Activated naive CD8-positive, alpha-beta T cell treated with anti-CD3 and anti-CD28 coated beads, Interleukin-2, amount 10 ng/mL, durations not matched to agents 7 days and 5 days (primary cell): ENCODE measurements at places on chromosomes 5 and 9. TPM values are rescaled to one million over a fixed set of nuclear protein-coding genes. Genes with fewer than 3 reads are reported as not detected.

GRCh38 chr5:99068944-99069650, 140.3 kb upstream of the CHD1 start:
- no peak for DNase-seq

The EPB41L4B gene
- not detected for total RNA-seq

DNA sequence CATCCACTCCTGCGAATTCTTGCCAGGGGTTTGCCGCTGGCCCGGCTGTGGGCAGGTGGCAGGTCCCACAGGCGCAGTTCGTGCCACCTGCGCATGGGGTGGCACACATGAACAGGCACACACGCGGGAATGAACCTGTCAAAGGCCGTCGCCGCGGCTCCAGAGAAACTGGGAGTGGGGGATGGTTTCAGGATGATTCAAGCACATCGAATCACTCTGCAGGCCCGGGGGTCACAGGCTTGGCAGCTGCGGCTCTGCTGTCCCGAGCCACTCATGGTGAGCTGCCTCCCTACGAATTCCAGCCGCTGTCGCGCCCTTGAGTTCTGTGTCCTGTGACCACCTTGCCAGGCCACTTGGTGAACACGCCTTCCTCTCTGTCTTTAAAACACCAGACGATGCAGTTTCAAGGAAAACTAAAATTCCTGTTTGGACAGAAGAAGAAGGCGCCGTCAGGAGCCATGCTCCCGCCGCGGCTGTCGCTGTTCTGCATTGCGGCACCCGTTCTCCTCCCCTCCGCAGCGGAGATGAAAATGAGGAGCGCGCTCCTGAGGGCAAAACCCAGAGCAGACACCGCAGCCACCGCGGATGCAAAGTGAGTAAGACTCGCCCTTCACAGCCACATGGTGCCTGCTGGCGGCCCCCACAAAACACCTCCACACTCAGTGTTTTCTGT, 15.4 kb upstream of the EXOC3 start:
- DNase-seq: no peak

The CTSV gene
- 0.33 TPM for total RNA-seq

DNA sequence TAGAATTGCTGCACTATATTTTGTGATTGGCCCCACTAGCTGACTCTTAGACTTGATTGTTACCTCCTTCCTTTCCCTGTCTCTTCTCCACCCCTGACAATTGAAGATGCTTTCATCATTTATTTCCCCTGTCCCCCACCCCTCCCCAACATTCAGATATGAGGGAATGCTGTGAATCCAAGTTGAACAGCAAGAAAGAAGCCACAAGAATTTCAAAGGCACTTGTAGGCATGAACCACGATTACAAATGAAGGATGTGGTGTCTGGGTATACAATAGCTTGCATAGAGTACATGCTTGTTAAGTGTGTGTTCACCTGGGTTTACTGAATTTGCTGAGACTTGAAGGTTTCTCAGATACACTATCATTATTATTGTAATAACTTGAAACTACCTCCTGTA, 78.3 kb upstream of the TRIO start:
- DNase-seq: no peak

The HAND1 gene
- total RNA-seq: not detected

The MLANA gene
- not detected for total RNA-seq

The ATP10B gene
- not detected for total RNA-seq

DNA sequence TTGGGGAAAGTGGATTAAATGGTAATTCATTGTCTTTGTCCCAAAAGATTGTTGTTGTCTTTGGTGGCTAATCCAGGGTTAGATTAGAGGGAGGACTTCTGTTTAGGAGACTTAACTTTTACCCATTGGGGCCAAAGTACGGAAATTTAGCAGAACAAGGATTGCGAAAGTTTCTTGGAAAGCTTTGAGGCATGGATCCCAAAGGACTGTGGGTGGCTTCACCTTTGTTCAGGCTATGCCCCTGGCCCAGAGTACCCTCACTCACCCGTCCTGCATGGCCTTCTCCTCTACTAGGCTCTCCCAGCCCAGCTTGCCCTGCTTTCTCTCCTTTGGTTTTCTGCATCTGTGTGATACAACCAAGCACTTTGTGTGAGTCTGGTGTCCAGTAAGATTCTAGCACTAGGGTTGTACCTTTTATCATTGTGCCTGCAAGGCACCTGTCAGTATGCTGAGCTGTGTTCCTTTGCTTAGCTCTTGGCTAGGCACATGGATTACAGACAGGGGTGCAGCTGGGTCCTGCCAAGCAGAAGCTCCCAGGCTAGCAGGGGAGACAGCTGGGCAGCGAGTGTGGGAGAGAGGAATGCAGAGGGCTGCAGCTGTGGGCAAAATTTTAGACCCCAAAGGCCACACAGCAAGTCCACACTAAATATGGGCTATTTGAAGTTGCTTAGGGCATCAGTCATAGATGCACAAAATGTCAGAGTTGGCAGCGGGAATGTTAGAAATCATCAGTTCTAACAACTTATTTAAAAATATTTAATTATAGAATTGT, 3.2 kb downstream of the PPARGC1B start:
- DNase-seq: no peak

DNA sequence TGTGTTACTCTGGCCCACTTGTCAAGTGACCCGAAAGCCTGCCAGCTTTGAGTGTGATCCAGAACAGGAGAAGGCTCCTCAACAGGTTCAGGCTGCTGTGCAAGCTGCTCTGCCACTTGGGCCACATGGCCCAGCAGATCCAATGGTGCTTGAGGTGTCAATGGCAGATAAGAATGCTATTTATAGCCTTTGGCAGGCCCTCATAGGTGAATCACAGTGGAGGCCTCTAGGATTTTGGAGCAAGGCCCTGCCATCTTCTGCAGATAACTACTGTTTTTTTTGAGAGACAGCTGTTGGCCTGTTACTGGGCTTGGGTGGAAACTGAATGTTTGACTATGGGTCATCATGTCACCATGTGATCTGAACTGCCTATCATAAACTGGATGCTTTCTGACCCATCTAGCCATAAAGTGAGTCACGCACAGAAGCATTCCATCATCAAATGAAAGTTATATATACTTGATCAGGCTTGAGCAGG, 180.8 kb downstream of the CARTPT start:
- DNase-seq: no peak

GRCh38 chr9:70832492-70832891, 288.9 kb downstream of the TRPM3 start:
- no peak for DNase-seq

DNA sequence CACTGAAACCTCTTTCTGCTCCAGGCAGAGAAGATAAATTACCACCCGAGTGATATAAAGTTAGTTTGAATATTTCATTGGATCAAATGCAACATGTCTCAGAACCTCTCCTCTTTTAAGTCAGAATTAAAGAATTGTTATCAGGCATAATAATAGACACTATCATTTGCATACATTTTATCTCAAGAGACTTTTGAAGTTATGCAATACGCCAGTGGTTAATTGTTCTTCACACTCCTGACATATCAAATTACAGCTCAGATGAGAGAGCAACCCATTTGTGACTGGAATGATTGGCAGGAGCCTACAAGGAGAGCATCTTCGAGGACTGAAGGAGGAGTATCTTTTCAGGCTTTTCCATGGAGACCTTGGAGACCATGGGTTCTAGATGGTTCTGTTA, 452.2 kb downstream of the KDM4C start:
- DNase-seq: no peak

- no peak for DNase-seq
Observed at GRCh38 chr9:77764894-77765780, 117.0 kb upstream of the GNA14 start.

The MTREX gene
- 69.9 TPM for total RNA-seq

The WNK2 gene
- 0.25 TPM for total RNA-seq

The OR1Q1 gene
- 0.33 TPM for total RNA-seq

DNA sequence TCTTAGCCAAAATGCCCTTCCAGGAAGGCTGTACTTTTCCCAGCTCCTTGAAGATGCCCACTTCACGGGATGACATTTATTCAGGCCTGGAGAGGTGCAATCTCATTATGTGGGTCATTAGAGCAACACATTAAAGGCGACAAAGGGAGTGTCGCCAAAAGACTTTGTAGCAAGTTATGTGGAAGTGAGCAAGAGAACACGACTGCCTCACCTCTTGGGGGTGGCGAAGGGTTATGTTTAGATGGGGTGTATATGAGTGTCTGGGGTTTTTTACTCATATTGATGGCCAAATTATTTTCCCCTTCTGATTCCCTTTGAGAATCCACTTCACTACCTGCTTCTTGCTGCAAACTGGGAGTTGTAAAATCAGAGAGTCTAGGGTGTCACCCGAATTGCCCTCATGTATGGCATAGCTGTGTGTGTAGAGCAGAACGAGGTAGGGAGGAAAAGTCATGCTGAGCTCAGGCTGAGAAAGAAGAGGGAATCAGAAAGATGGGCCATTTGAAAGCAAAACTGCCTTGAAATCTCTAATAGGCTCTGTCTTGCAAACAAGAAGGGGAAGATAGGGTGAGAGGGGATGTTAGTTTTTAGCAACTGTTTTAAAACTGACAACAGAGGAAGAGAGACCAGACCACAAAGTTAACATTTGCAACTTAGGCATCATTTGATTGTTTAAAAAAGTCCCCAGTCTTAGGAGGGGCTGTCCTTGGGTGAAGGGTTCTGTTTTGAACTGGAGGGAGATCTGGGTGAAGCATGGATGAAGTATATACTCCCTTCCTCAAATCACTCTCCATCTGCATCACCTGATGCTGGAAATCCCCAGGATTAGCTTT, 97.1 kb upstream of the IL12B start:
- DNase-seq: no peak

GRCh38 chr5:81909677-81910076, 62.1 kb upstream of the ATG10 start:
- no peak for DNase-seq

- DNase-seq: no peak
Observed at GRCh38 chr5:1401536-1402138, 43.6 kb downstream of the SLC6A3 start.

DNA sequence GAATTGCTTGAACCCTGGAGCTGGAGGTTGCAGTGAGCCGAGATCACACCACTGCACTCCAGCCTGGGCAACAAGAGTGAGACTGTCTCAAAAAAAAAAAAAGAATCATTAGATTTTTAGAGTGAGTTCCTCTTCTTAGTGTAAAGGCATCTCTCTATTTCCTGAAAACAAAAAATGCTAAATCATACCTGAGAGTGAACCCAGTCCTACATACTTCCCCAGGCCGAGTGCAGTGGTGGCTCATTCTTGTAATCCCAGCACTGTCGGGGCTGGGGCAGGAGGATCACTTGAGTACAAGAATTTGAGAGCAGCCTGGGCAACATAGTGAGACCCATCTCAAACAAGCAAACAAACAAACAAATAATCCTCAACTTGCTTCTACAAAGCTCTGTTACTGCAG, 38.2 kb upstream of the LPAR1 start:
- no peak for DNase-seq

DNA sequence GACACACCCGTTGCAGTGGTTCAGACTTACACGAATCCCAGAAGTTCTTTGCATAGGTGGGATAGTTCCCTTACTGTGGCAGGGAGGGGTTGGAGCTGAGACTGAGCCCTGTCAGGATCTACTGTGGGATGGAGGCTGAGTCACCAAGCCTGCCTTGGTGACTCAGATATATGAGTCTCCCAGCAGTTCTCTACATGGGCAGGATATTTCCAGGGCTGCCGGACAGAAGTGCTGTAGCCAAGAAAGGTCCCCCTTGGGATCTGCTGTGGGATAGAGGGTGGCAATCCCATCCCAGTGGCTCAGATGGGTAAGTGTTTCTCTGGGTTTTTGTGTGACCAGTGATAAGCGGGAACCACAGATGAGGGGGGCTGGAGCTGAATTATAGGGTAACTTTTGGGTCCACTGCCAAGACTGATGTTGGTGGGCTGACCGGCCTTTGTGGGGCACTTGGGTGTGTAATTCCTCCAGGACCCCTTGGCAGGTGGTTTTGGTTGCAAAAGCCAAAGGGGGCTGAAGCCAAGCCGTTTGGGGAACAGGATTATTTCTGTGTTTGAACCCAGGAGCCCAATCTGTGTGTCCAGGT, 18.7 kb downstream of the XRCC4 start:
- DNase-seq: no peak

- no peak for DNase-seq
Observed at GRCh38 chr5:43728581-43728980, 125.6 kb downstream of the NNT start.

The SPINK7 gene
- not detected for total RNA-seq

The ACSL6 gene
- 31.5 TPM for total RNA-seq

- DNase-seq: no peak
Observed at GRCh38 chr9:94913550-94913949, 187.1 kb downstream of the AOPEP start.

DNA sequence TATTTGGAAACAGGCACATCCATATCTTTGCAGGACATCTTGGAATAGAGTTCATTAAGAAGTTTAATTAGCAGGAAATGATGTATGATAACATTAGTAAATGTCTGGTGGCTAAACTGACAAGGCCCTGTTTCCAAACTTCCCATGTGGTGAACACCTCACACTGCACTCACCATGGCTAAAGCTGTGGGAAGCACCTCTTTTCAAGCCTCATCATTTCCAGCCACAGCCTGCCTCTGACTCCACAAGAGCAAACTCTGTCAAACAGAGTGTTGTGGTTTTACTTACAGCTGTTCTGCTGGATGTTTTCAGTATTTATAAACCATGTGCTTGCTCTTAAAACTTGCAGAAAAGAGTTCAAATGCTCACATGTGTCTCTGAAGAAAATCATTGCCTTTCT, 14.9 kb upstream of the NDUFB6 start:
- no peak for DNase-seq

DNA sequence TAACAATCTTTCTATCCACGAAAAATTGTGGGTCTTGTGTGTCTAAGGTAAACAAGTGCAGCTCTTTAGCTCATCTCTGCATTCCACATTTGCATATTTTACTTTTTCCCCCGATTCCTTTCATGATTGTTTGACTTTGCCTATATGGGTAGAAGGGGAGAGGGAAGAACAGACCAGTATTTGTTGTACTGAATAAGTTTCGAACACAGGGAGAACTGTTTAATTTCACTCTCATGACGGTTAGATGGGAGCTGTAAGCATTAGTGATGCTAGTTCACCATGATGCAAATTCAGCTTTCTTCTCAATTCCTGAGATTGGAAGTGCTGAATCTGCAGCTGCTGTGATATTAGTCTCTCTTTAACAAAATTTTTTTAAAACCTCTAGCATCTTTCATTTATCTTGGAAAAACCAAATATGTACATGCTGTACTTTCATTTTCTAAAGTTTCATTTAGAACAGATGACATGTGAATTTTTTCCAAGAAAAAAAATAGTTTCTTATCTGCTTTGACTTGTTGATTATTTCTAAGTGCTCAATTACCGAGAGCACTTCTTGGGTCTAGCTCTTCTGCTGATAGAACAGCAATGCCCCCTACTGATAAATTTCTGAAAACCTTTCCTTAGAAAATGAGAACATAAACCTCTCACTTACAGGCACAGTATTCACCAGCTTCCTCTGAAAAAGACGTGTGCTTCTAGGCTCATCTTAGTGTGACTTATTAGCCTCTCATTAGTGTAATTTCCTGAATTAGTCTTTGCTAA, 149.5 kb downstream of the BAAT start:
- no peak for DNase-seq

DNA sequence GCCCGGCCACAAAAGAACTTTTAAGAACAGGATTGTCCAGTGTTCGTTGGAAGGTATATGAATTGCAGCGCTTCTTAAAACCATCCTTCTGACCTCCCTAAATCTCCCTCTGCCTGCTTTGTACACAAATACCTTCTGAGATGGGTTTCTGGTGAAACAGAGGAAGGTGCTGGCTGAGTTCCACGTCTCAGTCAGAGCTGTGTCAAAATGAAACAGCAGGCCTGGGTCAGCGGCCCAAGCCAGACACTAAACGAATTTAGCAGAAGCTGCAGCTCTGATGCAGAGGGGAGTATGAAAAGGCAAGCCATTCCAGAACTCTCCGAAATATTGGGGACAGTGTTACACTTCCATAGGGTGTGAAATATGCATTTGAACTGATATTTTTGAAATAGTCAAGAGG, 37.8 kb upstream of the CRB2 start:
- DNase-seq: peak; percentile 12

The IL17B gene
- not detected for total RNA-seq

The UGT3A2 gene
- not detected for total RNA-seq

The UGT3A1 gene
- total RNA-seq: not detected

The PHYHD1 gene
- total RNA-seq: 1.4 TPM
